ENCODE measurements at places on chromosomes 6 and 20. TPM values are rescaled to one million over a fixed set of nuclear protein-coding genes. Genes with fewer than 3 reads are reported as not detected.

The HBS1L gene
- 105 TPM for total RNA-seq

GRCh38 chr6:169723991-169724493 is 258 bp downstream of the PHF10 start:
- no peak for DNase-seq

The DCBLD1 gene
- 20.9 TPM for total RNA-seq

GRCh38 chr6:145273136-145273535 is 462.2 kb downstream of the EPM2A start:
- DNase-seq, result no peak

- DNase-seq, result no peak
Observed at GRCh38 chr20:63424613-63425012, 47.8 kb downstream of the KCNQ2 start.

Data from urinary bladder (tissue), 4 donors.